ENCODE measurements at places on chromosomes 2 and 18. TPM values are rescaled to one million over a fixed set of nuclear protein-coding genes. Genes with fewer than 3 reads are reported as not detected.

The ZNF385B gene
- not detected for total RNA-seq

The TAF1B gene
- total RNA-seq: 30.6 TPM

The RNMT gene
- 34.0 TPM for total RNA-seq

The IL36A gene
- not detected for total RNA-seq

The CD8A gene
- 0.72 TPM for total RNA-seq

The PLEKHH2 gene
- 0.20 TPM for total RNA-seq

The SPP2 gene
- total RNA-seq: not detected

The AQP12B gene
- total RNA-seq: not detected

The SLC5A7 gene
- total RNA-seq: not detected

The FOXD4L1 gene
- total RNA-seq: 0.25 TPM

The DIPK1C gene
- not detected for total RNA-seq

- DNase-seq: no peak
Observed at GRCh38 chr2:231094736-231095346, 30.0 kb downstream of the HTR2B start.

GRCh38 chr2:222289278-222290160 lies 9.3 kb downstream of the PAX3 start:
- no peak for DNase-seq

GRCh38 chr18:11183637-11184036 lies 34.3 kb upstream of the PIEZO2 start:
- no peak for DNase-seq

DNA sequence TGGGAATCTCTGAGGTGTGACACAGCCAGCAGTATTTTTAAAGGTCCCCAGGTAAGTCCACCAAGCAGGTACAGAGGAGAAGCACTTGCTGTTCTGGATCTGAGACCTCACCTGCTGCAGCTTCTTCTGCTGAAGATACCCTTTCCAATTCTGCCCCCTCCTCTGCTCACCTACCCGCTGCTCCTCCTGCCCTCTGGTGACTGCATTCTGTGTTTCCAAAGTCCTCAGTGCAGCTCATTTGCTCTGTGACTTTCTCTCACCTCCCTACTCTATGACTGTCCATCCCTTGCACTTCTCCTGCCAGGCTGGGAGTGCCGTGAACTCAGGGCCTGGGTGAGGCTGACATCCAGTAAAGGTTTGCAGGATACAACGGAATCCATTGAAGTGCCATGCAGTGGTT lies 205.2 kb upstream of the LYPD1 start:
- DNase-seq: no peak

GRCh38 chr2:208627110-208627884 lies 220.7 kb downstream of the PTH2R start:
- no peak for DNase-seq

- DNase-seq: peak; percentile 74
Observed at GRCh38 chr2:168247341-168248261, at the start of gene STK39. STK39 (minus strand) TSS chr2:168247595; CDS start chr2:168247435, 160 bp downstream.

- peak; percentile 39 for DNase-seq
Observed at GRCh38 chr2:119544075-119544938, at the start of gene CFAP221. CFAP221 (plus strand) TSS chr2:119544449; CDS start chr2:119546132, 1,683 bp downstream.

DNA sequence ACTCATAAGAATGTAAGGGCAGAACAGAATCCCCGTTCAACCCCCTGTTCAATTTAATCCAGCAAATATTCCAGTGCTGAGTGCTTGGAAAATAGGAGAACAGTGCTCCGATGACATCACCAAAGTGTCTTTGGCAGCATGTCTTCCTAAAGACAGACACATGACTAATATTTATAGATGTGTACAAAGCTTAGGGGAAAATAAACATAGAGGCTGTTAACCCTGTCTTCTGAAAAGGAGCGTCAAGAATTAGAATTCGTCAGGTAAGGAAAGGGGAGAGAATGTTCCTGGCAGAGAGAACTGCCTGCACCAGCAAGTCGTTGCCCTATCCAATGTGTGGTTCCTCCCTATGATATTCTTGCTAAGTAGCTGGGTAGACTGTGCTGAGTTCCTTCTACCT lies 72.7 kb downstream of the PLB1 start:
- DNase-seq: no peak

GRCh38 chr2:63055226-63056106 lies 4.8 kb downstream of the OTX1 start:
- no peak for DNase-seq

- no peak for DNase-seq
Observed at GRCh38 chr2:187748958-187749357, 194.7 kb upstream of the TFPI start.

GRCh38 chr2:204586444-204587180 lies 41.3 kb downstream of the PARD3B start:
- no peak for DNase-seq

DNA sequence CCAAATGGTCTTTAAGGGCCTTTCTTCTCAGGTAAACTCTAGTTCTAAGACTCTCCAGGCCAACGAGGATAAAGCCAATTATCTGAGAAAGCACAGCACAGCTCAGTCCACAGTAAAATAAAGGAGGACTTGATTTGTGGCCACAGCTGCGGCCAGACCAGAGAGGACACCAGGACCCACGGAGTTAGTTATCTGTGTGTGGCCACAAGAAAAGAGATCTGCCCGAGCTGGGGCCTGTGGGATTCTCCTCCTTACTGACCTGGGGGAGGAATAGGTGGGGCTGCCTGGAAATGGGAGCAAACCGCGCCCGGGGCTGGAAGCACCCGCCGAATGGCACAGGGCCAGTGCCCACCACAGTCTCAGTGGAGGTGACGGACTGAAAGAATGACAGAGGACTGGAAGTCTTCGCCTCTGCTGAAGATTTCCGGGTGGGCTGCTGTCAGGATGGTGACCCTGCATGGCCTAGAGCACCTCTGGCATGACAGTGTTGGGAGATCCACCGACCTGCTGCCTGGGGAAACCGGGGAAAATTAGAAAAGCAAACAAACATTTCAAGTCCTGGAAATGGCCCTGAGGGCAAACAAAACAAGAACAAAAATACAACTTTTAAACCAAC lies 13.3 kb downstream of the PROC start:
- DNase-seq: no peak

- DNase-seq: no peak
Observed at GRCh38 chr18:8667846-8668245, 37.5 kb upstream of the MTCL1 start.

GRCh38 chr2:508121-508520 lies 169.1 kb downstream of the TMEM18 start:
- DNase-seq: no peak

DNA sequence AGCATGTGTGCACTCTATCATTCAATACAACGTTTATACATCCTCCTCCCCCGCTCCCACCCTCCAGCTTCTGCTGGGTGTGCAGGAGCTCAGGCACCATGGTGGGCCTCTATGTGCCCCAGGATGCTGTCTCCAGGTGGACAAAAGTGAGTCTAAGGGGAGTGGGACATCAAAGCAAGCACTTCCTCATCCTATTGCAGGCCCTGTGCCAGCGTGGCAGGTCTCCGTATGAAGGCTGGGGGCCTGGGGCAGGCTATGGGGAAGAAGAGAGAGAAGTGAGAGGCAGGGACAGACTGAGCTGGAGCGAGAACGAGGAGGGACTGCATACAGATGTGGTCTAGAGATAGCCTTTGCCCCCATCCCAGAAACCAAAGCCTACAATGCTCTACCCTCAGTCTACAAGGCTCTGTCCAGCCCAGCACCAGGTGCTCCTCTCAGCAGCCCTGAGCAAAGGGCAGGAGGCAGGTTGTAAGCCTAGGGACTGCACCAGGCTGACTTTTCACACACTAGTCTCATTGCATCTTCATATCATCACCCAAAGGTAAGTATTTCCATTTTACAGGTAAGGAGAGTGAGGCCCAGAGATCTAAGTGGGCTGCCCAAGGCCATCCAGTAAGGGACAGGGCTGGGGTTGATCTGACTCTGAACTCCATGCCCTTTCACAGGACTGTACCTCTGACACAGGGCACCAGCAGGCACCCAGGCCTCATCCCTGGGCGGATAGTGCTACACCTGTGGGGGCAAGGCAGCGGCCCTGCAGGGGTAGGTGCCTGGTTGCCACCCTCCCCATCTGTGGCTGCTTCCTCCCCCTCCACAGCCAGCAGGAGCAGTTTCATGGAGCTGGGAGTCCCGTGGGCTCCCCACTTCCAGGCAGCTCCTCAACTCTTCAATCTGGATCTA lies 14.0 kb upstream of the ARID5A start:
- DNase-seq: no peak

- no peak for DNase-seq
Observed at GRCh38 chr2:129880309-129880708, 99.2 kb upstream of the RAB6C start.

DNA sequence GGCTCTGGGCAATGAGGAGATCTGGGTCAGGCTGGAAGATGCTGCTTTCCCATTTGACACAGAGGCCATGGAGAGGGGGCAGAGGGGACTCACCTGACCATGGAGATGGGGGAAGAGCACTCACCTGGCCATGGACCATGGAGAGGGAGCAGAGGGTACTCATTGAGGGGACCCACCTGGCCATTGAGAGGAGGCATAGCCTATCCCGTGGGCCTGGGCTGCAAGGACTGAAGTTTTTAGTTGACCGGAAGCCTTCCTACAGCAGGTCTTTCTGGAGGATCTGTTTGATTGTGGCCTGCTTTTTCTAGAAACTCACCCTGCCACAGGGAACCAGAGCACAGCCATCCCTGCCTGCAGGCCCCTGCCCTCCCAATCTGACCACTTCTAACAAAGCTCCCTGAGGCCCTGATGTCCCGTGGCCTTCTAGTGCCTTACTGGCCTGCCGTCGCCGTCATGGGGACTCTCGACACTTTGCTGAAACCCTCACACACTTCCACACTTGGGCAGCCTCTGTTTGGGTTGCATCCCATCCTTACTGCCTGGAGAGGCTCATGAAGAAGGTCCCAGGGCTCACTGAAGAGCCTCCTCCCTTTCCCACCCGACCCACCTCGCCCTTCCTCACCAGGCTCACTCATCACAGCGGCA lies 5.1 kb upstream of the PROM2 start:
- DNase-seq: no peak

DNA sequence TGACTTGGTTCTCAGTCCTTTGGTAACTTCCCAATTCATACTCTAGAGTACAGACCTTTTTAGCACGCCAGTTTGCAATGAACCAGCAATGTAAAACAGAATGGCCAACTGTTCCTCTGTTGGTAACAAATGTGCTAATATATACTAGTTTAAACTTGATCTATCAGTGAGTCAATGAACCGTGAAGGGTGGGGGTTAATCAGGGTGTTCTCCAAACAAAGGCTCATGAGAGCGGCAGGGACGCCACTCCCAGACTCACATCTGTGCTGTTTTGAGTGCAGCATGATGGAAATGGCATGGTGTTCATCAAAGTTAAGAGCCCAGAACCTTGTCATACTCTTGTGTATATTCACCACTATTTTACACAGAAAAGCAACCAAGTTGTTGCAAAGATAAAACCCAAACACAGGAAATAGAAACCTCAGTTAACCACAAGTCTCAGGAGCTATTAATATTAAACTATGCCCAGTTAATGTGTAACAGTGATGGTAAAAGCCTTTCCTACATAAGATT lies 70.3 kb downstream of the CERKL start:
- peak; percentile 12 for DNase-seq

- no peak for DNase-seq
Observed at GRCh38 chr2:118333664-118334063, 245.4 kb downstream of the INSIG2 start.

- DNase-seq: no peak
Observed at GRCh38 chr2:98548920-98549818, 59.1 kb downstream of the COA5 start.

GRCh38 chr2:204585930-204586329 lies 40.7 kb downstream of the PARD3B start:
- no peak for DNase-seq

GRCh38 chr2:3730646-3731045 lies 27.3 kb downstream of the DCDC2C start:
- DNase-seq: no peak

GRCh38 chr18:53472546-53472945 lies 751.9 kb downstream of the MBD2 start:
- no peak for DNase-seq

DNA sequence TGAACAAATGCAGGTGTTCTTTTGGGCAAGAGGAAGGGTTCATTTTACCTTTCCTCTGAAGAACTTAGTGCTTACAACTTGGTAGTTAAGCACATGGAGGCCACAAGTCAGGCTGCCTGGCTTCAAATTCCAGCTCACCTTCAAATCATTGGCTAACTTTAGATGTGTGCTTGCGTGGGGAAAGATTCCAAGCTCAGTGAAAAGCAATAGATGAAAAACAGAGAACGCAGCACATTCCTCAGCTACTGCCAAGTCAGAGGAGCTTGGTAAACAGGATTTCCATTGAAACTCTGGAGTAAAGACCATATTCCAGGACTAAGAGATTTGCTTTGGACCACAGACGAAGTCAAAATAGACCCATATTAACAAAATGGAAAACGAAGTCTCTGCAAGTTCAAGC lies 96.3 kb upstream of the ASB18 start:
- no peak for DNase-seq

- no peak for DNase-seq
Observed at GRCh38 chr2:38486213-38487026, 109.3 kb upstream of the ATL2 start.

DNA sequence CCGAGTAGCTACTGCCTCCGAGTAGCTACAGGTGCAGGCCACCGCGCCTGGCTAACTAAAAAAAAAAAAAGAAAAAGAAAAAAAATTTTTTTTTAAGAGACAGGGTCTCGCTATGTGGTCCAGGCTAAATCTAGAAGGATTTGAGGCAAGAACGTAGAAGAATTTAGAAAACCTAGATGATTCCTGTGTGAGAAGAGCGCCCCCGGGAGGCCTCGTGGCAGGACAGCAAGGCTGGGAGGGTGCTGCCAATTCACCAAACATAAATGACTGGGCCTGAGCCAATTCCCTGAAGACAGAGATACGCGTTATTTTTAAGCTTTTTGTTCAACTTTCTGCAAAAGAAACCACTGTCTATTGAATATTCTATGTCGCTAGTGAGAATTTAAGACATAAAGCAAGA lies 90.1 kb upstream of the TGFA start:
- DNase-seq: peak; percentile 25

DNA sequence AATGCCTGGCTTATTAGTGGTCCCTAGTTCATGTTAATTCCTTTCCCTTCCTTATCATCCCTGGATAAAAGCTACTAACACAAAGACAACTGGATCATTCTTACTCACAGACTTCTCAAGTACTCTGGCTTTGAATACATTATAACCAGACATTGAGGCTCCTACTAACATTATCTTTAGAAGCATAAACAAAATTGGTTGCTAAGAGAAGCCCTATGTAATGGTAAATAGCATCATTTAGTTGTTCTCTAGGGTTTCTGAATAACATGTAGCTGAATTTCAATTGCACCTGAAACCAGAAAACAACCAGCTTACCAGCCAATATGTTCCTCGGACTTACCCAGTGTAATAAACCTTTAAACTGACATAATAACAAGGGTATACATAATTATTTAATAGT lies 114.1 kb upstream of the NCKAP5 start:
- no peak for DNase-seq

GRCh38 chr2:37654932-37655841 lies 16.3 kb downstream of the CDC42EP3 start:
- DNase-seq: no peak

DNA sequence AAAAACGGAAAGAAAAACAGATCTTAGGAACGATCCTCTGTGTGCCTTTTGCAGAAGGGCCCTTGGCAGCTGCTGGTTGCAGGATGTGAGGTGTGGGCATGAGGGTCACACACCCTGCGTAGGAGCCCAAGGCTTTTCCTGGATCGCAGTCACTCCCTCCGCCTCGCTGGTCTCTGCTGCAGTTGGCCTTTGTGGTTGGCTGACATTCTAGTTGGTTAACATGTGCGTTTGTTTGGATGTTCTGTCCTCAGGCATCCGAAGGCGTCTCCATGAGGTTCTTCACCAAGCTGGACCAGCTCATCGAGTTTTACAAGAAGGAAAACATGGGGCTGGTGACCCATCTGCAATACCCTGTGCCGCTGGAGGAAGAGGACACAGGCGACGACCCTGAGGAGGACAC lies 61.7 kb downstream of the INPP5D start:
- no peak for DNase-seq
